Right lung (tissue), 10 donors: ENCODE measurements at places on chromosomes 11 and 22.

DNA sequence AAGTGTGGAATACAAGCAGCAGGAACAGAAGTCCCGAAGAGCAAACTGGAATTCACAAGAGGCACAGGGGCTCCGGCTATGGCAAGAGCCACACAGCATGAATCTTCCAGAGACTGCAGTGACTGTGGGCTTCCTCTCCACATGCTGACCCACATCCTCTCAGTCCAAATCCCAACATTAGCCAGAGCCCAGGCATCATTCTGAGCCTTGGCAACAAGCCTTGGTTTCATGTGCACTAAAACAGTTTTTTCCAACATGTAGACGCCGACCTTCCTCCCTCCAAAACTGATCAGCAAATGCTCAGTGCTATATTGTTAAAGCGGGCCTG, 91.7 kb upstream of the CSNK2A3 start:
- no peak for DNase-seq

- DNase-seq = no peak
Measured at GRCh38 chr11:64839887-64840782, 4.3 kb downstream of the CDC42BPG start.

- no peak for DNase-seq
Measured at GRCh38 chr22:28920757-28921584, 37.6 kb downstream of the ZNRF3 start.

DNA sequence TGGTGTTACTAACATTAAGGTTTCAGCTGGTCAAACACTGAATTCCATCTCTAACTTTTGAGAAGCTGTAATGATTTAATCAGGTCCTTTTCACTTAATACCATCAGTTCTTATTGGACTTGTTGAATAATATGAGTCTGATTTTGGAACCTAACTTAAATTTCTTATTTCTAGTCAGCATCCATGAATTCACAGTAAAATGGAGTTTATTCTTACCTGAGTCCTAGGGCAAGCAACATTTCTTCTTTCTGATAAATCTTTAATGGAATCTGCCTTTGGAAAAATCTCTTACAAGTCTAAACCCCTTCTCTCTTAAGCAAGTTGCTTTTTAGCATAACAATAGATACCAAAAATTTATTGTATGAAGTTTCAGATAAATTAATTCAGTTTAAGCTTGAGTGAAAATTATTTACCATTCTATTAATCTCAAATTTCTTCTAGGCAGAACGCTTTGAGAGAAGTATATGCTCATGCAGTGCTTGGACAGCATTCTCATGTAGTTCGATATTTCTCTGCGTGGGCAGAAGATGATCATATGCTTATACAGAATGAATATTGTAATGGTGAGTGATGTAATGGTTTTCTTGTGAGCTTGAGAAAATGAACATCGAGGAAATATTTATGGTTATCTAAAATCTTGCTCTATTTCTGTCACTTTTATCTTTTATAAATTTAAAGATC, 3.4 kb downstream of the WEE1 start:
- DNase-seq = no peak

DNA sequence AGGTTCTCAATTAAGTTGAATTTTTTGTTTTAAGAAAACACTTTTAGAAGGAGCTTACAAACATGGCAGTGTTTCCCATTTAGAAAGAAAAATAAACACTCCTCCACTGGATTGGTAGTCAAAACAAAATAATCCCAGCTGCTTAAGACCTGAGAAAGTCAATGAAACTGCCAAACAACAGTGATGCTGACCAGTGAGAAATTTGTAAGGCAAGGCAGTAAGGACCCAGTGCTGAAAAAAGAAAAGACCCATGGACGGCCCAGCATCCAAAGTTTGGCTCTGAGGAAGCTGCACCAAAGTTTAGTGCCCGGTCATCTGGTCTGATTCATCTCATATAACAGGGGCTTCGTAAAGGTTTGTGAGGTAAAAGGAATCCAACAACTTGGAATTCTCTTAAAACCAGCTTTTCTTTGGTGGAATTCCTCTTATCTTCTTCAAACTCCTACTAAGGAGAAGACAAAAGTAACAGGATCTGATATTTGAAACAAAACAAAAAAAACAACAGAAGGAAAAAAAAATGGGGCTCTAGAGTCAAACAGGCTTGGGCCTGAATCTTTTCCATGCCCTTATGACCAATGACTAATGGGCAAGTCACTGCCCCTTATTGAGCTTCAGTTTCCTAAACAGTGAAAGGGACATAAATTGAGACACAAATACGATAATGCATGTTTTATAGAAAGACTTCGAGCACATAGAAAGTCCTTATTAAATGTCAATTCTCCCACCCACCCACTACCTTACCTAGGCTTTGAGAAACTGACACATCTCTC, 383.0 kb upstream of the NARS2 start:
- DNase-seq = no peak
